Activated naive CD4-positive, alpha-beta T cell (primary cell): ENCODE measurements at places on chromosomes 1 and 21.

GRCh38 chr21:44335266-44336059 lies 3.7 kb downstream of the CFAP410 start:
- no peak for DNase-seq

GRCh38 chr1:89904219-89904980 lies 83.6 kb downstream of the LRRC8D start:
- no peak for DNase-seq

GRCh38 chr1:79460773-79461436 lies 454.4 kb upstream of the ADGRL4 start:
- DNase-seq: no peak

GRCh38 chr1:27331922-27332321 lies 9.9 kb upstream of the SYTL1 start:
- DNase-seq: no peak

GRCh38 chr1:77539519-77540142 lies 142.8 kb downstream of the ZZZ3 start:
- no peak for DNase-seq

DNA sequence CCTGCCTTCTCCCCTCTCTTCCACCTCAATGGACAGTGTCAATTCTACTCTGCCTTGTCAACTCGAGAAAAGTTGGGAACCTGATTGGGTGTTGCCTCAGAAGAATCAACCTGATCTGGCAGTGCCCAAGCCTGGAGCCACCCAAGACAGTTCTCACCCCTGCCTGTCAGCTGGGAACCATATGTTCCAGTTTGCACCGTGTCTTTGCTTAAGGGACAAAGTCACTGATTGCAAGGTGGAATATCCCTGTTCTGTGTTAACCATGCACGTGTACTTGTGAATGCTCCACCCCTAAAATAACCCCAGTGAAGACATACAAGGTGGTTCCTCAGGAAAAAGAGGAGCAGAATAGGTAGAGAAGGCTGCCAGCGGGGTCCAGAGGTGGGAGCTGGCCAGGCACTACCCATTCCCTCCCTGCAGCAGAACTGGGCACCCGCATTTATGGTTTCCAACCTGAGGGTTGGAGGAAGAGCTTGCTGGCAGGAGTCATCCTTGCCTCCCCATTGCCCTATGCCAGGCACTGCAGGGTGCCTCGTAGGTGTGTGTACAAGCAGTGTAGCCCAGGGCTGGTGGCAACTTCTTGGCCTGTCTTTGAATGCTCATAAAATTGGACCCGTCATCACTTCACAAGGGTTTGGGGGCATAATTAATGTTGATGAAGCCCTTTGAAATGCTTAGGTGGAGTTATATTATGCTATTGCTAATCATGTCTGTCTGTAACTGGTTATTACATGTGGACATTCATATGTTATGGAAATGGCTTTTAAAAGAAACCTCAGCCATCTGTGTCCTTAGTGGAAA lies 11.3 kb downstream of the NIPAL3 start:
- DNase-seq: no peak

- DNase-seq: no peak
These were observed 112.9 kb downstream of the GREM2 start for GRCh38 chr1:240499012-240499411.

GRCh38 chr21:33348706-33349105 lies 23.9 kb downstream of the IFNAR1 start:
- DNase-seq: no peak

DNA sequence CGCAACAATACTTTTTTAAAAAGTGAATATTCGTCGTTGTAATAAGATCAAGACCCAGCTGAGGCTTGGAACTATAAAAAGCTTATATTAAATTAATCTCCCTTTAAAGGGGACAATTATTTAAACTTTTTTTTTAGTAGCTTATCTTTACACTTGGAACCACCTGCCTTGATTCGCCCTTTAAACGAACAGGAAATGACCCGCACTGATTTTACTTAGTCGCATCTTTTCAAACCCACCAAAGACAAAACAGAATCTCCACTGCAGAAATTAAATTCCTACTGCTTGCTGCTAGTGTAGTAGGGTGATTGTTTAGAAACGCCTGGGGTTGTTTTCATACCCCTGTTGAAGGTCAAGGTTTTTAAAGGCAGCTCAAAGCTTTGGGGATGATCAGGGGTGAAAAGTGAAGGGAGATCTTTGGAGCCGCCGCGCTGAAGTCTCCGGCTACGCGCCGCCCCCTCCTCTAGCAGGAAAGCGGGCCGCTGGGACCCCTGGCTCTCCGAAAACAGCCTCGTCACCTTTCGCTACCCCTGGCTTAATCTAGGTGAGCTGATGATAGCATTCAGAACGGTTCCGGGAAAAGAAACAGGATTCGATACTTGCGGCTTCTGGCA lies 163.4 kb downstream of the RUNX1 start:
- DNase-seq: no peak

GRCh38 chr1:8523666-8524206 lies 205.8 kb downstream of the SLC45A1 start:
- DNase-seq: no peak

DNA sequence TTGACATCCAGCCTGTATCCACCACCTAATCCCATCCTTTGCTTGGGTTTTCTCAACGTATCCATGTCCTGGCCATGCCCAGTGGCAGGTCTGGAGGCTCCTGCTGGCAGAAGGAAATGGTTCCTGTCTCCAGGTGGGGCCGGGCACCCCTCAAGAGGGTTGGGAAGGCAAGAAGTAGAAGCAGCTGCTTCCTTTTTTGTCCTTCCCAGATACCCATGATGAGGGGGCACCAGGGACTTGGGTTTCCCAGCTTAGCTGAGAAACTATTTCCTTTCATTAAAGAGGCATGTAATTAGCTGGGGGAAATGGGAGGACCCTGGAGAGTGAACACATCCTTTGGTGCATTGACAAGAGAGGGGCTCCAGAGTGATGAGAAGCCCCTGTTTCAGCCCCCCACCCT lies 21.1 kb upstream of the SLC45A3 start:
- no peak for DNase-seq

DNA sequence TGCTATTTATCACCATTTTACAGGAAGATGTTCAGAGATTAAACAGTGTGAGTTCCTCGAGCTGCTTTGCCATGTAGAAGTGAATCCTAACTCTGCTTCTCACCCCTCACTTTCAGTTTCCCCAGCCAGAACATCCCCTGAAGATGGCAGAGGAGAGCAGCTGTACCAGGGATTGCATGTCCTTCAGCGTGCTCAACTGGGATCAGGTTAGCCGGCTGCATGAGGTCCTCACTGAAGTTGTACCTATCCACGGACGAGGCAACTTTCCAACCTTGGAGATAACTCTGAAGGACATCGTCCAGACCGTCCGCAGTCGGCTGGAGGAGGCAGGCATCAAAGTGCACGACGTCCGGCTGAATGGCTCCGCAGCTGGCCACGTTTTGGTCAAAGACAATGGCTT lies 16.9 kb downstream of the TENT5C start:
- no peak for DNase-seq

DNA sequence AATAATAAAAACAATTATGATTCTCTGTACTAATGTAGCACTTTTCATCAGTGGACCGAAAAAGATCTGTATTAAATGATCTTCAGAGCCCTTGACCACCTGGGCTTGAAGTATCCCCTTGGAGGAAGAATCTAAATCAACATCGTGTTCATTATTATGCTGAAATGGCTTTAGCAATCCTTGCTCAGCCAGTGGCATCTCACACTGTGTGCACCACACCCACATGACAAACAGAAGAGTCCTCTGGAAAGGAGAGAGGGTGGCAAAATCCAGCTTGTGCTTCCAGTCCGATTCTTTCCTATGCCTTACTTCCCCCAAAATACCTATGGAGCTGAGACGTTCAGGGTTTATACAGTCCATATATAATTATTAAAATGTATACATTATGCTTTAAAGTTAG lies 318.5 kb upstream of the RUNX1 start:
- DNase-seq: no peak

- DNase-seq: no peak
These were observed 570 bp downstream of the KCND3 start for GRCh38 chr1:111988743-111989453.

- no peak for DNase-seq
These were observed 3.1 kb upstream of the TDRD5 start for GRCh38 chr1:179588425-179589024.

GRCh38 chr1:64062941-64063581 lies 140.4 kb upstream of the UBE2U start:
- DNase-seq: no peak

- no peak for DNase-seq
These were observed 26.6 kb downstream of the MATN1 start for GRCh38 chr1:30696831-30697230.
